GOT3 (cell line): ENCODE measurements at places on chromosomes 2 and 18.

DNA sequence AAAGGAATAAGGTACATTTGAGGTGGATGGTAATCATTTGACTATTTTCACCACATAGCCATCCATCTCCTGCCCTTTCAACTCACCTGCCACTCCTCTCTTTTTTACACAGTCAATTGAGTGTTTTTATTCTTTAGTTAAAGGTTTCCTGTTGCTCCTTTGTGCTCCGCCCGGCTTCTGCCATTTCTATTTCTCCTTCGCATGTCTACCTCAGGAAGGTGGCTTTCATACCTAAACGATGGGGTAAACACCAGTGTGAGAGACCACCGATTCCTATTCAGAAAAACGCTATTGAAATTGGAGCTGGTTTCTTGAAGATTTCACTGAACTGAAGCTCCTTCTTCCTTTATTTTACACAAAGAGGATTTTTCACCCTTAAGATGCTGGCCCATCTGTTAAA lies 1628.0 kb upstream of the PIK3C3 start:
- DNase-seq: no peak

DNA sequence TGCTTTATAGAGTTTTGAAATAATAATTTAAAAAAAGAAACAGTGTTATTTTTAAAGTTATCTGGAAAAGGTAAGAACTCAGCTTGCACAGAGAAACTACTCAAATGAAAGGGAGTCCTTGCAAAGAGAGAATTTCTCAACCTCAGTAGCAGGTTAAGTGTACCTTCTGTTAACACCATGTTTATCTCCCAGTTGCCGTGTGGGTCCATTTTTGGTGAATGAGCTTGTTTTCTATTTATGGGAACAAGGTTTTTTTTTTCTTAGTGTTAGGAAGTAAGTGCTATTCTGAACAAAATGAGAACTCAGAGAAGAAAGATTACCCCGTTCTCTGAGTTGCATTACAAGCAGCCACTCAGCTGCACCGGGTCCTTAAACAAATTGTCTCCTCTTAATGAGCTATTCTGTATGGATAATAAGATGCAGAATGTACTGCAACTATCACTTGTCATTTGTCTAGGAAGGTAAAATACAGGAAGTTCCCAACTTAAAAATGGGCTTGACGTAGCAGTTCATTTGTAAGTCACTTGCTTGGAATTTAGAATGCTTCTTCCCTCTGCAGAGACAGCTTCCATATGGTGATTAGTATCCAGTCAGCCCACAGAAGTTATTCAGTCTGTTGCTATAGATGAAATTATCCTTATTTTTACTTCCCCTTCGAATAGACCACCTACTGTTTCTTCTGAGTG lies 74.9 kb downstream of the LTBP1 start:
- DNase-seq: no peak

GRCh38 chr18:63301434-63301833 lies 18.1 kb downstream of the BCL2 start:
- DNase-seq: no peak

DNA sequence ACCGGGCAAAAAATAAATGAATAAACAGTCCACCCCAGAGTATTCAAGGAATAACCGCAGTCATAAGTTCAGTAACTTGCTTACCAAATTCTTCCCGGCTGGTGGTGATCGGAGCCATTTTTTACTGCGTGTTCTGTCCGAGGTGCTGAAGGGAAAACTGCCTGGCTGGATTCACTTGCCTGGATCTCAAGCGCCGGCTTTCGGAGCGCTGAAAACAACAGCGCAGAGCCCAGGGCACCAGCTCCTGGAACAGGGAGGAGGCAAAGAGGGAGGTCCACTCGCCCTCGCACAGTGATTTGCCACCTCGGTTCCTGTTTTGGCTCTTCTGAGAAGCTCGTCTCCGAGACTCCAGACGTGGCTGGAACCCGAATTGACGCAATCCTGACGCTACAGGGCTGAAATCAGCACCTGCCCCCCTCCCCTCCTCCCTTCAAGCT lies at the start of gene SYT4:
Gene SYT4 (minus strand): TSS at position 327 of the 437 bp plus-strand sequence. CDS start 209 bp downstream, at position 118.
- no peak for DNase-seq

DNA sequence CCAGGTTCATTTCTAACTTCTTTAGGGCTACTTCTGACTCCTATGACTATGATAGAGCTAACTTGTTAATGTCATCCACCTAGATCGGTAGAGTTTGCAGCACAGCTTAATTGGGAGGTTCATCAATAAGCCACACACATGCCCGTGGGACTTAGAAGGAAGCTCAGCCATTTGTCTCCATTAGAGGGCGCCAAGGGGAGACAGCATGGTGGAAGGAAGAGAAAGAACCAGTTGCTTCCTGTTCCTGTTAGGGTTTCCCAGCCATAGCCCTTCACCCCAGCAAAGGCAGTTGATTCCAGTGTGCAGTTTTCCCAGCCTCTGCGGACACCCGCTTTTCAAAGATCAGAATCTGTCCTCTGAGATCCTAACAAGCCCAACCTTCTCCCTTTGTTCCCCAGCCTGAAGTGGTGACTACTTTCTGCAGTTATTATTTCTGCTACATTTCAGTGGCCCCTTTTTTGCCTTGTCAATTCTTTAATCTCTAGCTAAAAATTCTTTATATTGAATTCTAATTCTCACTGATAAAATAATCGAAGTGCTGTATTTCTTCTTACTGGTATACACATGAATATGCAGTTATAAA lies 30.3 kb downstream of the MAIP1 start:
- DNase-seq: no peak

- no peak for DNase-seq
These were observed 63.0 kb upstream of the SNTG2 start for GRCh38 chr2:887639-888038.

DNA sequence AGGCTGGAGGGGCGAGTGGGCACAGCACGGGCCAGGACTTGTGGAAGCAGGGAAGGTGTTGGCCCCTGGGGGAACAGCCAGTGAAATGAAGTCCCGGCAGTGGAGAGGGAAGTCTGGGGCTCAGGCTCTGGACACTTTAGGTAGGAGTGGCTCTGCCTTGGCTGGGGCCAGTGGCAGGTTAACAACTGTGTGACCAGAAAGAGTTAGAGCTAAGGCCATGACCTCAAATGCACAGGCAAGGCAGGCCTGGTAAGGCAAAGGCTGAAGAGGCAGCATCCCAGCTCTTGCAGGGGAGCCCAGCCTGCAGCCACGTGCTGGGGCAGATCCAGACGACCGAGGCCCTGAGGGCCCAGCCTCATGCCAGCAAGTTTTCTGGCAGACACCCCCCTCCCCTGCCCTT lies 21.5 kb downstream of the PCARE start:
- no peak for DNase-seq

DNA sequence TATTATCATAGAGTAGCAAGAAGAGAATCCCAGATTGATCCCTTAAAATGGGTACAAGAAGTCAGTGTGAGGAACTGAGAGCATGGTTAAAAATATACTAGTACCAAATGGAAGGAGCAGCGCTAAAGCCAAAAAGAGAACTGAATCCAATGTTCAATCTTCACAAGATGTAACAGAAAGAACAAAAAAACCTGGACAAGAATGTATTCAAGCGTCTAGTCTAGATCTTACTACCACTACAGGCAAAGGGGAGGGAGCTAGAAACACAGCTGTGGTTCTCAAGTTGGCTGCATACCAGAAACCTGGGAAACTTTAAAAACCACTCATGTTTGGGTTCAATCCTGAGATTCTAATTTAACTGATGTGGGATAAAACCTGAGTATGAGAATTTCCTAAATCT lies 57.5 kb downstream of the PIAS2 start:
- no peak for DNase-seq

DNA sequence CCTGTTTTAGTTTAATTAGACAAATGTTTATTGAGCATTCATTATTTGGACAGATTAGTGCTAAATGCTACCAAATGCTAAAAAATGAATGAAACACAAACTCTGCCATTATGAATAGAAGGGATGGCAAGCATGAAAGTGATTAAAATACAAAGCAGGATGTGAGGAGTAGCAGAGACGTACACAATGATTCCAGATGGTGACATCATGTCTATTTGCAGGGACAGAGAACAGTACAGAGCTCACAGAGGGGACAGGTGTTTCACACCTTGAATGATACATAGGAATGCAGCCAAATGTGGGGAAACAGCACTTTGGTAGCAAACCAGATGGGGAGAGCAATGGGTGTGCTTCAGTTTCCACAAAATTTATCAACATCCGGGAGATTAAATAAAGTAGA lies 76.3 kb downstream of the CD226 start:
- DNase-seq: no peak

DNA sequence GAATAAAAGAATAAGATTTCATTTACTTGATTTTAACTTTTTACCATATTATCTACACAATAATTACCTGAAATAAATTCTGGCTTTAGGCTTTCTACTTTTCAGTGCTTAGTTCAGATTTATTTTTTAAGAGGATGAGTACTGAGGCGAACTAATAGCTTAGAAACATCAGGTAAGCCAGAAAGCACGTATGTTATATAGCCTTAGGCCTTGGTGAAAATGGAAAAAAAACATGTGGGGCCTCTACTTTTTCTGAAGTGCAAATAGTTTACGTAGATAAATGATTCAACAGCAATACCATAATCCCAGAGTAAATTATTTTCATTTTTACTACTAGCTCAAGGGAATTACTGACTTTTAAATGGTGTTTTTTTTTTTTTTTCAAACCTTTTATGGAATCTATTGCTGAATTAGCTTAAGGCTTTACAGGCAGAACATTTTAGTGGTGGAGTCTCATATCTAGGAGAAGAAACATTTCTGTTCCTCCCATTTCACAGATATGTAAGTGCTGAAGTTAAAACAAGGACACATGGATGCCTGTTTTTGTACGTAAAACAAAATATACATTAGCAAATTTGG lies 6.2 kb downstream of the CPS1 start:
- DNase-seq: no peak

DNA sequence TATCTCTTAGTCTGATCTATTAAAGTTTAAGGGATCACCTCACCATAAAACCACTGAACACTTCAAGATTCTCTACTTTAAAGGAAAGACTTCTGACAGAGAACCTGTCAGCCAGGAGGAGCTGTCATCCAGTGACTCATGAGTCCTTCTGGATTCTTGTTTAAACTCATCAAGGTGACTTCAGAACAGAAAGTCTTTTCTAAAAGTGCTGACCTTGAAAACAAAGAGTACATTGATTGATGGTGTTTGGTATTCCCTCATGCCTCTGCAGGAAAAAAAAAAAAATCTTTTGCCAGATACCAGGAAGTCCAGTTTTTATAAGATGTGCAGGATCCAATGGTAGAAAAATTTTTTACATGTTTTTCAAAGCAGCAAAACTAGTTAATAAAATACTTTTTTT lies 12.3 kb downstream of the DSG2 start:
- DNase-seq: no peak

- no peak for DNase-seq
These were observed 136.5 kb downstream of the PRPF40A start for GRCh38 chr2:152580714-152581113.

DNA sequence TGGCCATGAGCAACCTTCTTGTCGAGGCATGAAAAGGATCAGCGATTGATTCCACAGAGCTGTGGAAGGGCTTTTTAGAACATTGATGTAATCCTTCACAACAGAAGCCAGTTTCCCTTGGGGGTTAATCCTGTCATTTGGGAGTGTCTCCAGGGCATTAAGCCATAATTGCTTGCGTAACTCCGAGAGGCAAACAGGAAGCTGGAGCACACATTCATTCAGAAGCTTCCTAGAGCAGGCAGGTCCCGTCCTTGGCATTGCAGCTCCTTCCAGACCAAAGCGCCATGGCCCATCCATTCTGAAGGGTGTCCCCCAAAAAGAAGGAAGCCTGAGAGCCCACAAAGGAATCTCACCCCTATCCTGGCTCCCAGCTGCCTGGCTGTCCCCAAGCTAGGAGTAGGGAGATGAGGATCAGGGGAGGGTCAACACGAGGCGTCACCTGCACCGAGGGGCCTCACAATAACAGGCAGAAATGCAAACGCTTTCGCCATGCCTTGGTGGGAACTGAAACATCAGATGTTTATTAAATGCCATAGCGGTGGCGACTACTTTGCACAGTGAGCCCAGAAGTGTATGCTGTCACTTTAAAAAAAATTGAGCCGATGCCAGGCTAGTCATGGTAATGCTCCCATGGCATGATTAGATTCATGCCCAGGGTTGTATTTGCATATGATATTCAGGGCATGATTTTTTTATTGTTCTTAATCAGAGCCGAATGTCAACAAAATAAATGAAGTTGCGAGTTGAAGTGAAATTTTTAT lies 339.4 kb downstream of the BCL11A start:
- DNase-seq: no peak

DNA sequence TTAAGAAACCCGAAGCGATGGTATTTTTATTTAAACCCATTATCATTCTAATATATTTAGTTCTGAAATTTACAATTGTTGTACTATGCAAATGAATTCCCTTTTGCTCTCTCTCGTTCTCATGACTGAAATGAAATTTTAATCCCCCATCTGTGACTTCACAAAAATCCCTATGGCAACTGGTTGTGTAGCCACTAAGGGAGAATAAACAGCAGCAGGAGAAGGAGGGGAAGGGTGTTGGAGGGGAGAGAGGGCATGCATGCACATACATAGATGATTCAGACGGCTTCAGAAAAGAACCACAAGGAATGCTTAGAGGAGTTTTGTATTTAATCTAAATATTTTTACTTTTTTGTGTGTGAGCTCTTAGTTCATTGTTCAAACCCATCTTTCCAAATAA lies 36.8 kb downstream of the CPS1 start:
- no peak for DNase-seq

GRCh38 chr2:224072541-224073188 lies 33.6 kb upstream of the SERPINE2 start:
- DNase-seq: no peak

DNA sequence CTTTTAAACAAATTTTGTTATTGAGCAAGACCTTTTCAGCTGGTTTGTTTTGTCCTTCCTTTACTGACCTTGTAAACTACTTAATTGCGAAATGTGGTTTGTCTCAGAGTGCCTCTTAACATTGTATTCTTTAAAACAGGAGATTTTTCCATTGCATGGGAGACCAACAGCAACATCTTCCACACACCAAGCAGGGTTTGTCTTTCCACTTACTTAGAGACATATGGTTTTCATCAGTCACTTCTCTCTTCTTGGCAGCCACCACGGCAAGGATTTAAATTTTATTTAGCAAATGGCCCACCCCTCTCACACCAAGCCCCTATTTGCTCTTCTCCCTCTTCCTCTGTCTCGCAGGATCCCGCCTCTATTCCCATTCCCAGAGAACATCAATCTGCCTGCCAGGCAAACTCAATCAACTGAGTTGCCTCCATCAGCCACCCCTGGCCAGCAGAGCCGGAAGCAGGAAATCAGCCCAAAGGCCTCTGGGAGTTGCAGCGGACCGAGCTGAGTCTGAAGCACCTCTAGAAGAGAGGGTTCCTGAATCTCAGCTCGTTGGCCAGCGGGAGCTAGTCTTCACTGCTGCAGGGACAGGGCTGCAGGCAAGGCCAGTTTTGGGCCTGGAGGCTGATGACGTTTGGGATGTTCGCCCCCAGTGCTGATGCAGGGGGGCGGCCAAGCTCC lies 11.3 kb upstream of the CIB4 start:
- DNase-seq: no peak

DNA sequence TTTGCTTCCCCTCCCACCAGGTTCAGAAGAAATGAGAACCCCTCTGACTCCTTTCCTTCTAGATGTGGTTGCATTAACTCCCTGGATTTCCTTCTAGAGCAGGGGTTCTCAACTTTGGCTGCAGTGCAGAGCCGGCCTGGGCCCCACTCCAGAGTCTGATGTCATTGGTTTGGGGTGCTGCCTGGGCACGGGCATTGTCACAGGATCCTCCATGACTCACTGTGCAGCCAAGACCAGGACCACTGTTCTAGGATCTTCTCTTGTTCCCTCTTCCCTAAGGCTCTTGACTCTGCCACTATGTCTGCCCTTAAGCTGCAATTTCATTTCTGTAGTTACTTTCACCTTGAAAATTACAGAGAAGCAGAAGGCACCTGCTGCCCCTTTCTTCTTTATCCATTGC lies 31.8 kb downstream of the TBC1D8 start:
- no peak for DNase-seq
